ENCODE measurements at places on chromosomes 12 and 14.

DNA sequence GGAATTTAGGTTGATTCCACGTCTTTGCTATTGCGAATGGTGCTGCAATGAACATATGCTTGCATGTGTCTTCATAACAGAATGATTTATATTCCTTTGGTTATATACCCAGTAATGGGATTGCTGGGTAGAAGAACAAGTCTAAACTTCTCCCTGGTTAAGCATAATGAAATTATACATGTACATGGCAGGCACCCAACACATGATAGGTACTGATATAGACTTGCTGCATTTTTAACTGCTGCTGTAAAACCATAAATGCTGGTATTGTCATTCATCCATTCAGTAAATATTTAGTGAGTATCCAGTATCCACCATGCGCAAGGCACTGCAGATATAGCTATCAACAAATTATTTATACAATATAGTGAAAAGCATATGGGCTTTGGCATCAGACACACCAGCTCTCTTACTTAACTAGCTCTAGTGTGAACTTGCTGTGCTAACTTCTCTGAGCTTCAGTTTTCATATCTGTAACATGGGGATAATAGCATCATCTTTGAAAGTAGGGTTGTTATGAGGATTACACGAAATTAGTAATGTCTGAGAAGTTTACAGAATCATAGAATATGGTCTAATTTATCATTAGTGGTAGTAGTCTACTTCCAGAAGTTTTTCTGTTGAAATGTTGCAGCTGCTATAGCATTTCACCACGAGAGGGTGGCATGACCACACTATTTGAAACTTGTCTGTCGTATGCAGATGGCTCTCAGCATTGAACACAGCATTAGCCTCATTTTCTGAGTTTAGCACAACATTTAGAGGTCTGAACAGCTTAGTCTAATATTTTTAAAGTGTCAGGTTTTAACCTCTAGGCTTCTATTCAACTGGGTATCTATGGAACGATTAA, 32.0 kb upstream of the SEL1L start:
- DNase-seq = peak; percentile 9

- no peak for DNase-seq
Measured at GRCh38 chr12:124449623-124450375, 117.6 kb downstream of the NCOR2 start.

GRCh38 chr12:39144613-39145061, 239.2 kb upstream of the CPNE8 start:
- DNase-seq = no peak

GRCh38 chr12:31664038-31664437, 4.5 kb downstream of the ETFBKMT start:
- DNase-seq = no peak
